ENCODE measurements at places on chromosomes 2 and 18. TPM values are rescaled to one million over a fixed set of nuclear protein-coding genes. Genes with fewer than 3 reads are reported as not detected.
A peak's percentile ranks its signal among the peaks of the same experiment; 100 is the strongest.

CRACDL gene
- 1.4 TPM for total RNA-seq

IDH1 gene
- total RNA-seq = 108 TPM

SOWAHC gene
- total RNA-seq = 13.5 TPM

PLCL1 gene
- total RNA-seq = 0.08 TPM

HNMT gene
- total RNA-seq = 9.9 TPM

ANO7 gene
- total RNA-seq = 1.9 TPM

MYL1 gene
- not detected for total RNA-seq

DNA sequence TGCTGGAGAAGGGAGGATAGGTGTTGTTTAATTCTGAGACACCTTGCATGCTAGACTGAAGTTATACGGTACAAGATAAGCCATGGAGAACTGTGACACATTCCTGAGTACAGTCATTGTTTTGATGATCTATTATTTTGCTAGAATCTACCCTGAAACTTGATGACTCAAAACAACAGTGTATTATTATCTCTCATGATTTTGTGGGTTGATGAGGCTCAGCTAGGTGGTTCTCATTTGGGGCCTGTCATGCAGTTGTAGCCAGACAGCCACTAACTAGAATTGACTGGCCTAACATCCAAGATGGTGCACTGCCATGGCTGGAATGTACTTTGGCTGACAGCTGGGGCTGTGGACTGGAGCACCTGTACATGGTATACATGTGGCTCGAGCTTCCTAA is 5.4 kb upstream of the IL1R1 start:
- no peak for DNase-seq

- DNase-seq = no peak
Measured at GRCh38 chr2:99644419-99644787, 154.6 kb upstream of the REV1 start.

GRCh38 chr2:10360850-10361588 is 58.3 kb downstream of the HPCAL1 start:
- no peak for DNase-seq

DNA sequence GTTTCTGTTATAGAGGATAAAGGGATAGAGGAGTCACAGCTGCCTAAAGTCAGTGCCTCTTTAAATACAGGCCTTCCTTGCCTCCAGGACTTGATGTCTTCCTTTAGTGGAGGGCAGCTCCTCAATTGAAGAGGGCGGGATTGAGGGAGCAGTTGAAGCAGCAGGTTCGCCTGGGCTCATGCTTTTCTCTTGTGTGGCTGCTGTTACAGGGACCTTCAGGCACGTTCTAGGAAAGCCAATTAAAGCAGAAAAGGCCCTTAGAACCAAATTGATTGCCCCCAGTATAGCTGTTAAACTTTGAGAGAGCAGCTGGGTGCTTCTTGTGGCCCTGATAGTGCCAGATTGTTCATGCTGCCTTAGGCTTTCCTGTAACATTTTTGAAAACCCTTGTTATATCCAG is 42.0 kb upstream of the LTBP1 start:
- no peak for DNase-seq

DNA sequence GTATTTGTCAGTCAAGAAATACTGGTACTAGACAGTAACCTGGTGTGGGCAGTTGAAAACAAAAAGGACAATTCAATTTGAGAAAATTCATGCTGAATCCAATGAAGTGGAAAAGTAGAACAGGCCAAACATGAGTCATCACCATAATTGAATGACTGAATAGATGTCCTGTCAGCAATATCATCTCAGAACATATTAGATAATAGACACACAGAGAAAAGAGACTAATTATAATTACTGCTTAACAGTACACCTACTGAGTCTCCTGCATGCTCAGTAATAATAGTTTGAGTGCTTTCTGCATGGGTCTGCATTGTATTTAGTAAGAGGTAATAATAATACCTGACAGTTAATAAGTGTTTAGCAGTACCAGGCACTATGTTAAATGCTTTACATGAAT is 138.6 kb upstream of the ZC3H15 start:
- no peak for DNase-seq

DNA sequence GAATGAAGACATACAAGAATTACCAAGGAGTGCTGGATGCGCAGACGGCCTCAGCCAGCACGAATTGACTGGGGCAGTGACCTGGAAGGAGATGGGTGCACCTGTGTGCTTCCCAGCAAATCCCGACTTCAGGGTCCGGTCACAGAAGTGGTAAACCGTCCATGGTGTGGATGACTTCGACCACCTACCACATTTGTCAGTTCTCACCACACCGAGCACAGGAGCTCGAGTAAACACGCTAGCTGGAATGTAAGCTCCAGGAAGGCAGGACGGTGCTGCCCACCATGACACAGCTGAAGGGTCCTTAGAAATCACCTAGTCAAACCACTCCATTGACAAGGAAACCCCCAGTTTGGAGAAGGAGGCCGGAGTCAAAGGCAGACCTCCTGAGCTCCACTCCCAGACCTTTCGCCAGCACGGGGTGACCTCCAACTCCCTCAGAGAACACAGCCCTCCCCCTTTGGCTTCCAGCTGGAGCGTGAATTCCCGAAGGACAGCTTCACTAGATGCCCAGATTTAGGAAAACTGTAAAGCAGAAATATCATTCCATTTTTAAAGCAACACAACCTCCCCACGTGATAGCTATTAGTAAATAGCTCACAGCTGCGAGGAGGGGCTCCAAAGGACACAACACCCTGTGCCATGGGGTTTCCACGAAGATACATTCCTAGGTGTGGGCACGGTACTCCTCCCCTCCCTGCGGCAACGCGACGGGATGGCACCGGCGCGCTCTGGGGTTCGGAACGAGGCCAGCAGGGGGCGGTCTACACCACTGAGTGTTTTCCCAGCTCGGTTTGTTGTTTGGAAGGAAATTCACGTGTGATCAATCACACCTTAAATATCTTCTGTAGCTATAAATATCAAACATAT is 34.1 kb upstream of the GNAL start:
- DNase-seq = no peak

DNA sequence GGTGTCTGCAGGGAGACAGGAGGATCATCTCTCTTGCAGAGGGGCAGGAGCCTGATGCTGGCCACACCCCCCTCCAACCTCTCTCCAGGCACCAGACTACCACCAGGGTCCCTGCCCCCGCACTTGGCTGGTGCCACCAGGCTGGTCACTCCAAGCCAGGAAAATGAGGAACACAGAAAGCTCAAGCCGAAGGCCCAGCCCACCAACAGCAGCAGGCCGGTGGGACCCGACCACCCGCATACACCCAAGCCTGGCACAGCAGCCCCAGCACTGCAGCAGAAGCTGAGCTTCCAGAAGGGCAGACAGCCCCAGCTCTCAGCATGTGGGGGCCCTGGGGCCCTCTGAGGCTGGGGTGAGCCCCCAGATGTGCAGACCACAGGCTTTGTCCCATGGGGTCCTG is 52.7 kb downstream of the KIF1A start:
- DNase-seq = no peak

GRCh38 chr2:119013671-119014070 is 71.7 kb downstream of the MARCO start:
- no peak for DNase-seq

- DNase-seq = no peak
Measured at GRCh38 chr2:230912724-230913123, 12.3 kb downstream of the GPR55 start.

- no peak for DNase-seq
Measured at GRCh38 chr18:44789710-44790109, 109.0 kb downstream of the SETBP1 start.

DNA sequence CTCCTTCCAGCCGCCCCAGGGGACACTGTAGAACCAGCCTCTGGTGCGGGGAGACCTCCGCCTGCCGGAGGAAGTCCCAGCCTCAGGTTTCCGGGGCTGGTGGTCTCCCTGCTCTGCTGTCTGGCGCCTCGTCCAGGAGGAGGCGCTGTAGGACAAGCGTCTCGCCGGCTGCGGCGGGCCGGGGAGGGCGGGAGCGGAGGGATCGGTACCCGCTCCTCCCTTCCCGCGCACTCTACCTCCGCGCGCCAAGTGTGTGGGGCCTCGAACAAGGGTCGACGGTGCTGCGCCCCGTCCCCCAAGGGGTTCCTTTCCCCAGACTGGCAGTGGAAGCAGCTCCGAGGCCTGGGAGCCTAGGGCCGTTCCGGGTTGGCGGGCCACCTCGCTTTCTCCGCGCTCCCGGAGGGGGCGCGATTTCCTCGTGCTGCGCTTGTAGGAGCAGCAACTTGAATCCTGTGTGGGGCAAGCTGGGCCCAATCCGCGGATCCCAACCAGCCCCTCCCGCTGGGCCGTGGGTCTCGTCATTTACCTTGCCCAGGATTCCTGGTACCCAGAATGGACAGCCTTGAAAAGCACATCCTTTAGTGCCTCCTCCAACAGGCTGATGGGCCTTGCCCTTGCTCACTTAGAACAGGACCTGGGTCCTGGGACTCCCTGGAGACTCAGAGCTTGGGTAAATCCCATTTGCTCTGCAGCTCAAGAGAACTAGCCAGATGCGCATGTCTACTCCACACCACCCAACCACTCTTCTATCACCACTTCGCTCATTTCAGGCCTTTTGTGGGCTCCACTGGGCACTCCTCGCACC is 10.6 kb upstream of the HOXD4 start:
- no peak for DNase-seq

- no peak for DNase-seq
Measured at GRCh38 chr2:72963423-72964145, 46.3 kb downstream of the EMX1 start.

- no peak for DNase-seq
Measured at GRCh38 chr18:52716973-52717372, 377.0 kb downstream of the DCC start.

DNA sequence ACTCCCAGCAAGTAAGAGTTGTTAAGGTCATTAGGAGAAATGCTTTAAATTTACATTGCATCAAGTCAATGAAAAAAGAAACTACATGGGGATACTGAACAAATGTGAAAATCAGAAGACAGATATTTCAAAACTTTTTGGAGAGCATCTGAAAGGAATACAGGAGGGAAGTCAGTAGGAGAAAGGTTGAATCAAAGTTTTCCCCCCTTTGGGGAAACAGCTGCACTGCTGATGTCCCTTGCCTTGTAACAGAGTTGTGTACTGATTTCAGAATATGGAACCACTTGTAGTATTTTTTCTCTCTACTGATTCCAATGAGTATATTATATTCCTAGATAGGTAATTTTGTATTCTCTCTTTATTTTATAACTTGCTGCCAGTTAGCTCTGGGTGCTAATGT is 592.5 kb upstream of the ZEB2 start:
- no peak for DNase-seq

GRCh38 chr18:58495207-58495606 is 133.7 kb downstream of the ALPK2 start:
- no peak for DNase-seq

GRCh38 chr2:24731040-24731439 is 62.2 kb downstream of the PTRHD1 start:
- no peak for DNase-seq

DNA sequence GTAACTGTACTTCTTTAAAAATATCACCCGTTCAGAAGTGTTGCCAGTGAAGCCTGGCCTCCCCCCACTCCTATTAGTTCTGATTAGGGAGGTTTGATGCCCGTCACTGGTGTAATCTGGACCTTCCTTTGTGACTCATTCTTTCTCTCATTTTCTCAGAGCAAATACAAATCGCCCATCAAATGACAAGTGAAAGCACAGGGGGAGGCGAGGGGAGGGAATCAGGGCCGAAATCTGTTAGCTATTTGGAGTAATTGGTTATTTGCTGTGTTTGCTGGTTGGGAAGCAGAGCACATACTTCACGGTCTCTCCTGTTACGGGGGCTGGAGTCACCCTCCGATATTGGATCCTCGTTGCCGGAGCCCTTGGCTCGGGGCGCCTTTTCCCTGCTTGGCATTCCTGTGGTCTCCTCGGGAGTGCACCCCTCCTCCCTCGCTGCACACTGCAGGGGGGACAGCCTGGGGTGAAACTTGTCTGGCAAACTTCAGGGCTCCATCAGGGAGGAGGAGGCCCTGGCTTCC is 178.1 kb downstream of the DYSF start:
- DNase-seq = no peak

DNA sequence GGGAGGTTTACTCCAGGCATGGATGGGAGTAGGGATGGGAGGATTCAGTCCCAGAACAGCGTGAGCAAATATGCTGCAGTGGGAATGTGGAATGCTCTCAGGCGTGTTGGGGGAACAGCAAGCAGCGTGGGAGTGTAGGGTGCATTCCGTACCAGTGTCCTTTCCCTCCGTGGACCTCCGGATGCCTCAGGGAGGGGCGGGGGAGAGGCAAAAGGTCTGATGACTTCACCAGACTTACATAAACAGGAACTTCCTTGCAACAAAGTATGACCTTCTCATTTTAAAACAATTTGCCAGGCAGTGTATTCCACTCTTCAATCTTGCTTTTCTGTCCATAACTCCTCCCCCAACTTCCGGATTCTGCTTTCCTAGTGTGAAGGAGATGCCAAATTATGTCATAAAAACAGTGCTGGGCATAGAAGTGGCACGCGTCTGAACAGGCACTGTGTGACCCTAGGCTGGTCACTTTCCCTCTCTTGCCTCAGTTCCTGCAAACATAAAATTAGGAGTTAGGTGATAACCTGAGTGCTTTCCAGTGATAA is 36.9 kb downstream of the RPL37A start:
- DNase-seq = peak; percentile 77

DNA sequence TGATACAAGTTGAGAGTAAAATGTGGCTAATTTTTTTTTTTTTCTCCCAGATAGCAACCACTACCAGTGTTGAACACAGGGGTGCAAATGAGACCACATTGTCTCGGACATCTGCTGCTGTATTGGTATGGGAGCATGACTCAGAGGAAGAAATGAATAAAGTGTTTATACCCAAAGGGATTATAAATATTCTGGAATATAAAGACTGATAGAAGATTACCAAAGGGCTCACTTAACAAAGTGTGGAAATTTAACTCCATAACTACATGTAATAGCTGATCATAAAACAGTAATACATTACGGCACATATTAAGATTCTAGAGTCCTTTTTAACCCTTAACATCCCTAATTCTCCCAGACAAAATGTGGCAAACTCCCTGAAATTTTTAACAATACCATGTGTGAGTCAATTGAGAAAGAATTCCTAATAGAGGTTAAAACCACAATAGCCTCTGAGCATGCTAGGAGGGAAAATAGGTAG is 1023.0 kb upstream of the ACVR2A start:
- no peak for DNase-seq

- no peak for DNase-seq
Measured at GRCh38 chr18:40208958-40209357, 1746.1 kb upstream of the PIK3C3 start.
